Epithelial cell of proximal tubule (primary cell): ENCODE measurements at places on chromosomes 4 and X. TPM values are rescaled to one million over a fixed set of nuclear protein-coding genes. Genes with fewer than 3 reads are reported as not detected.

The AGTR2 gene
- not detected in 2 replicates for total RNA-seq

The SRPX2 gene
- 7.2 and 29.5 TPM in 2 replicates for total RNA-seq

The SLC6A14 gene
- total RNA-seq, result under 0.01 and 0.07 TPM in 2 replicates

The TMEM255A gene
- total RNA-seq, result 0.14 and 0.40 TPM in 2 replicates

The NR0B1 gene
- total RNA-seq, result 0.35 and 0.72 TPM in 2 replicates

The GUCY1B1 gene
- 2.7 and 5.9 TPM in 2 replicates for total RNA-seq

The ZFP92 gene
- total RNA-seq, result 0.06 and 0.14 TPM in 2 replicates

The ERVMER34-1 gene
- total RNA-seq, result 3.5 and 6.5 TPM in 2 replicates

The NPY2R gene
- not detected in 2 replicates for total RNA-seq

The MAGEA6 gene
- total RNA-seq, result not detected in 2 replicates

The RBMXL3 gene
- not detected in 2 replicates for total RNA-seq

The MAGEB10 gene
- total RNA-seq, result not detected in 2 replicates

The RAB40AL gene
- total RNA-seq, result not detected in 2 replicates

The FANCB gene
- total RNA-seq, result 3.0 and 5.9 TPM in 2 replicates

The CPLX1 gene
- 0.81 TPM in 1 of 2 replicates, not detected in the other for total RNA-seq

The EVC2 gene
- 4.8 and 9.3 TPM in 2 replicates for total RNA-seq
